Naive thymus-derived CD8-positive, alpha-beta T cell (primary cell): ENCODE measurements at places on chromosomes 4 and X.

- no peak overlapping the region for H3K27ac ChIP-seq
- no peak overlapping the region for H3K4me3 ChIP-seq
- DNase-seq = no peak
- H3K36me3 ChIP-seq = no peaks in the 10 kb centered on the region
- H3K27me3 ChIP-seq = no peaks in the 10 kb centered on the region
Measured at GRCh38 chr4:25727711-25728493, 72.3 kb downstream of the SLC34A2 start.

DNA sequence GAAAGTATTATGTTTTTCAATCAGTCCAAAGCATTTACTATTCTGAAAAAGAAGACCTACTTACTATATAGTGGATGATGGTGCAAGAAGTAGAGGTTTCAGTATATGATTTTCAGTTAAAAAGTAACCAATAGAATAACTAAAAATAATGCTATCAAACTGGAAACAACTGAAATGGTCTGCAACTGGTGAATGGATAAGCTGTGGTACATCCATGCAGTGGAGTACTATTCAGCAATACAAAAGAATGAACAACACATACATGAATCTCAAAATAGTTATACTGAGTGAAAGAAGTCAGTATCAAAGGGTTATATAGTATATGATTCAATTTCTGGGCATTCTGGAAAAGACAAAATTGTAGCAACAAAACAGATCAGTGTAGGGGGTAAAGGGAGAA, 55.9 kb downstream of the PLAC1 start:
- H3K4me3 ChIP-seq = no peak overlapping the region
- DNase-seq = no peak
- H3K36me3 ChIP-seq = no peaks in the 10 kb centered on the region
- H3K27ac ChIP-seq = no peak overlapping the region

- H3K4me1 ChIP-seq = no peaks in the 10 kb centered on the region
- DNase-seq = no peak
- H3K27ac ChIP-seq = peak overlapping the region; percentile 77
Measured at GRCh38 chr4:1624519-1624910, 59.6 kb downstream of the FAM53A start.

DNA sequence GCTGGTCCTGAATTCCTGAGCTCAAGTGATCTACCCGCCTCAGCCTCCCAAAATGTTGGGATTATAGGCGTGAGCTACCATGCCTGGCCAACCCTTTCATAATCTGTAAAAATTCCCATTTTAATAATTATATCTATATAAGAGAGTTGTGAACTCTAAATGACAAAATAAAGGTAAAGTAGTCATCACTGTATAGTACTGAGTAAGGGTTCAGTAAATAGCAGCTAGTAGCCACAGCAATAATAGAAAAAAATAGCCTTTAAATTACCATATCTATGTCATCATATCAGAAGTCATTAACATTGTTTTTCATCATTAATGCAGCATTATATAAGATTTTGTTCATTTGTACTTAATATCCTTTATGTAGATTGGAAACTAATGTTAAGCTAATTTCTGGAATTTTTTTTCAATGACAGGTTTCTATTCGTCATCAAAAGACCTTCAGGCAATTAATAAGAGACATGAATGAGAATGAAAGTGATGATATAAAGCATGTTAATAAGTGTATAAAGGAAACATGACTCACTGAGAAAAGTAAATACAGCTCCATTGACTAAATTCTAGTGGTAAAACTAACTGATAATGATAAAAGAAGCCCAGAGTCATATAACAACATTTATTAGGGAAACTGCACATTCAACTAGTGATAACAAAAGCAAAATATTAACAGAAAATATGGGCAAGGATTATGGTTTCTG, 85.9 kb upstream of the UGT8 start:
- no peak overlapping the region for H3K4me3 ChIP-seq
- no peaks in the 10 kb centered on the region for H3K36me3 ChIP-seq
- no peak overlapping the region for H3K27ac ChIP-seq
- H3K4me1 ChIP-seq = no peaks in the 10 kb centered on the region
- H3K27me3 ChIP-seq = peaks cover 11% of the 10 kb centered on the region

- no peaks in the 10 kb centered on the region for H3K27me3 ChIP-seq
- H3K27ac ChIP-seq = peak overlapping the region; percentile 37
- DNase-seq = no peak
- peaks cover 4% of the 10 kb centered on the region for H3K4me1 ChIP-seq
Measured at GRCh38 chr4:168221301-168221700, 97.3 kb downstream of the DDX60 start.

DNA sequence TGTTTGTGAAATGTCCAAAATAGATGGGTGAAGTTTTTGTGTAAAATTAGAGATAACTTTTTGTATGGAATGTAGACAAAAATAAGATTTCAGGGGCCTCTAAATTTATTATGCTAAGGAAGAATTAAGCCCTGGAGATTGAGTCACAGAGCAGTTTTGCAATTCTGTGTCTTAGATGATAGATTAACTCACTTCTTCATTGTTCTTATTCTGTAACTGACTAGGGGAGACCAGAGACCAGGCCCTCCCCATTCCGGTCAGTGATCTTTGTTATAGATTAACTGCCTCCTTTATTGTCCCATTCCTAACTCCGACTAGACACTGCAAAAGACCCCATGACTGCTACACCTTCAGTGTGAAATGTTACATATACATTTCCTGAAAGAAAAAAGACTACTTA, 238.4 kb upstream of the TAPT1 start:
- no peaks in the 10 kb centered on the region for H3K36me3 ChIP-seq
- H3K4me3 ChIP-seq = no peak overlapping the region
- DNase-seq = no peak
- H3K27me3 ChIP-seq = peaks cover 3% of the 10 kb centered on the region
- no peaks in the 10 kb centered on the region for H3K4me1 ChIP-seq

- peaks cover 48% of the 10 kb centered on the region for H3K4me1 ChIP-seq
- peak; percentile 34 for DNase-seq
- no peaks in the 10 kb centered on the region for H3K36me3 ChIP-seq
- peak overlapping the region; percentile 42 for H3K4me3 ChIP-seq
- no peaks in the 10 kb centered on the region for H3K27me3 ChIP-seq
- H3K27ac ChIP-seq = peak overlapping the region; percentile 77
Measured at GRCh38 chrX:7088968-7089615, 58.4 kb upstream of the STS start.

DNA sequence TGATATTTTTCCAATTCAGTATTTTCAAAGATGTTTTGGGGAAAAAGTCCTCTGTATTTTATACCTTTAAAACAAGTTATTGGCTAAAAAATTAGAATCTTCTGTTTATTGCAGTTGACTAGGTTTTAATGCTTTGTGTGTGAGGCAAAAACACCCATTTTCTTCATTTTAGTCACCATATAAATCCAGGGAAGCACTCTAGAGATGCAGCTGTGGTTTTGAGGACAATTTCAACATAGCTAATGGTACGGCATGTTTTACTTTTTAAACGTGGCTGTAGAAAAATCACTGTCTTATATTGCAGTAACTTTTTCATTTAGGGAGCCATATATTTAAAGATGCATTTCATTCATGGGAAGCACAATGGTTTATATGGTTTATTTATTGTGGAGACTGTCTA, 129.1 kb upstream of the PITX2 start:
- H3K27ac ChIP-seq = no peak overlapping the region
- no peak overlapping the region for H3K4me3 ChIP-seq
- H3K27me3 ChIP-seq = peaks cover 5% of the 10 kb centered on the region
- no peaks in the 10 kb centered on the region for H3K36me3 ChIP-seq

DNA sequence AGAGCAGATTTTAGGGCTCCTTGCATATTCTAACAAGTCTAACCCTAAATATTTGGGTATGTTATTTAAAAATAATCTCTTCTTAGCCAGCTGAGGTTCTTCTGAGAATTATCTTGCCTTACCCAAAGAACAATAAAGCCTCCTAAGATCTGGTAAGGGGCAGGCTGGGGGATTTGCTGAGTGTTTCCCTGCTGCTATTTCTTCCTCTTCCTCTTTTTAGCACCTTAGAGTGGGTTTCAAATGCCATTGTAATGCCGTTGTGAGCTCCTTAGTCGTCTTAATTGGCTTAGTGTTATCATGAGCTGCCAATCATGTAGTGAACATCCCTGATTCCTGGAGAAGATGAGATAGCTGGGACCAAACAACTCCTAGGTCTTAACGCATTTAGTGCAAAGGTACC, 15.4 kb downstream of the STOX2 start:
- no peaks in the 10 kb centered on the region for H3K4me1 ChIP-seq
- no peaks in the 10 kb centered on the region for H3K36me3 ChIP-seq
- H3K4me3 ChIP-seq = no peak overlapping the region
- H3K27me3 ChIP-seq = peaks cover 7% of the 10 kb centered on the region

GRCh38 chrX:20500171-20500865, 233.6 kb upstream of the RPS6KA3 start:
- H3K4me3 ChIP-seq = no peak overlapping the region
- peaks cover 7% of the 10 kb centered on the region for H3K4me1 ChIP-seq
- DNase-seq = no peak
